Activated T-helper 1 cell treated with anti-CD3 and anti-CD28 coated beads, Interleukin-12 subunit alpha, Interleukin-12 subunit beta, Interleukin-2, Interleukin-4 antibody, amounts not matched to agents 30 ng/mL and 10 ng/mL and 1 ng/mL, durations not matched to agents 14 hours and 24 hours and 36 hours (primary cell): ENCODE measurements at places on chromosomes 3 and 15.

GRCh38 chr3:37395286-37395685, 220.9 kb upstream of the LRRFIP2 start:
- no peak for DNase-seq
- H3K4me3 ChIP-seq: no peak overlapping the region

- DNase-seq: no peak
- peaks cover 19% of the 10 kb centered on the region for H3K27me3 ChIP-seq
- H3K27ac ChIP-seq: no peak overlapping the region
- no peaks in the 10 kb centered on the region for H3K36me3 ChIP-seq
- H3K4me3 ChIP-seq: no peak overlapping the region
Observed at GRCh38 chr15:78570710-78571109, 5.4 kb downstream of the CHRNA5 start.

DNA sequence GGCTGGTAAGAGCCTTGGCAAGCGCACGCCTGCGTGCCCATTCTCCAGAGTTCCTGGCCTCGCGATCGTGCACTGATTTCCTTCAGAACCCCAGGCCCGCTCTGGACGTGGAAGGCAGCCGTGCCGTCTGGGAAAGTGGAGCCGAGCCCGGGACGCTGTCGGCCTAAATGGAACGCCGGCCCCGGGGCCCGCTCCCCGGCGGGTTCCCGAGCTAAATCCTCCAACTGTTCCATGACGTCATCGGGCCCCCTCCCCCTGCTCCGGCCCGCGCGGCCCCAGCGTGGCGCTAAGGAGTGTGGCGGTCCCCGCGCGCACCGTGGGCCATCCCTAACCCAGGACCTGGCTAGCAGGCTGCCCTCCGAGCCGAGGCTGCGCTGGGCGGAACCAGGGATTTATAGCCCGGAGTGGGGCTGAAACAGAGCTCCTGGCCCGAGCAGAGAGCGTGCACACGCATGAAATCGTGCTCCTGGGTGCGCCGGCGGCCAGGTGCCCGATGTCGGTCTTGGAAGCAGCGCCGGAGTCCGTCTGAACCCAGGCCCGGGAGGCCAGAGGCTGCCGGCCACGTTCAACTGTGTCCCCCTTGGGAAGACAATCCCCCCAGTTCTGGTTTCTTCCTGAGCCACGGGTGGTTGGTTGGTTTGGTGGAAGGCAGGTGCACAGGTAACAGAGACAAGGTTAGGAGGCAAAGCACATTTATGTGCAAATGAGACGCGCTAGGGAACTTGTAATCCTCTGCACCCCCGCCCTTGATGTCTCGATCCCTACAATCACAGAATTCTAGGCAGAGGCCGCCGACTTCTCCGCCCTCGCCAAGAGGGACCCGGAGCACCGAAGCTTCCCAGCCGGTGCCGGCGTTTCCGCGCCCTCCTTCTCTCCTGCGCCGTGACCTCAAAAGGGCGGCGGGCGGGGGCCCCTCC, 84.9 kb upstream of the ETV5 start:
- H3K4me1 ChIP-seq: no peaks in the 10 kb centered on the region
- H3K27me3 ChIP-seq: peaks cover 36% of the 10 kb centered on the region
- H3K36me3 ChIP-seq: no peaks in the 10 kb centered on the region
- no peak for DNase-seq

- H3K27ac ChIP-seq: no peak overlapping the region
- no peak overlapping the region for H3K4me3 ChIP-seq
Observed at GRCh38 chr3:135228201-135228600, 433.1 kb downstream of the EPHB1 start.

DNA sequence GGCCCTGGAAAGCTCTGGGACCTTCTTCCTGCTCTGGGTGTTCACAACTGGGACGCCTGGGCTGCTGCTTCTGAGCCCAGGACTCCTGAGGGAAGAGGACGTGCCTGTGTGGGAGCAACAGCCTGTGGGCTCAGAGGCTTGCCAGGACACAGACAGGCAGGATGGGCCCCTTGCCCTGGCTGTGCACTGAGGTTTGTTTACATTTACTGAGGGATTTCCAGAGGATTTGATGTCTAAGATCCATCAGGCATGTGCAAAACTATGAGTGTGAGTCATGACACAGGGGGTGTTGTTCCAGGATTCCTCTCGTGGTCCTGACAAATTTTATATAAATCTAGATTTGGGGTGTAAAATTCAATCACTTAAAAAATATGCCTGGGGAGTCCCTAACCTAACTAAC, 10.6 kb downstream of the CCR9 start:
- no peak for DNase-seq
- H3K4me1 ChIP-seq: peaks cover 8% of the 10 kb centered on the region
- H3K36me3 ChIP-seq: peaks cover 1% of the 10 kb centered on the region
- peaks cover 46% of the 10 kb centered on the region for H3K27me3 ChIP-seq
- H3K27ac ChIP-seq: no peak overlapping the region

DNA sequence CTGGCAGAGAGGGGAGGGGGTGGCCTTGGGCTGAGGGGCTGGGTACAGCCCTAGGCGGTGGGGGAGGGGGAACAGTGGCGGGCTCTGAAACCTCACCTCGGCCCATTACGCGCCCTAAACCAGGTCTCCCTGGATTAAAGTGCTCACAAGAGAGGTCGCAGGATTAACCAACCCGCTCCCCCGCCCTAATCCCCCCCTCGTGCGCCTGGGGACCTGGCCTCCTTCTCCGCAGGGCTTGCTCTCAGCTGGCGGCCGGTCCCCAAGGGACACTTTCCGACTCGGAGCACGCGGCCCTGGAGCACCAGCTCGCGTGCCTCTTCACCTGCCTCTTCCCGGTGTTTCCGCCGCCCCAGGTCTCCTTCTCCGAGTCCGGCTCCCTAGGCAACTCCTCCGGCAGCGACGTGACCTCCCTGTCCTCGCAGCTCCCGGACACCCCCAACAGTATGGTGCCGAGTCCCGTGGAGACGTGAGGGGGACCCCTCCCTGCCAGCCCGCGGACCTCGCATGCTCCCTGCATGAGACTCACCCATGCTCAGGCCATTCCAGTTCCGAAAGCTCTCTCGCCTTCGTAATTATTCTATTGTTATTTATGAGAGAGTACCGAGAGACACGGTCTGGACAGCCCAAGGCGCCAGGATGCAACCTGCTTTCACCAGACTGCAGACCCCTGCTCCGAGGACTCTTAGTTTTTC, 4.9 kb downstream of the ISL2 start:
- peaks cover 52% of the 10 kb centered on the region for H3K4me1 ChIP-seq
- H3K36me3 ChIP-seq: peaks cover 15% of the 10 kb centered on the region
- peaks cover 77% of the 10 kb centered on the region for H3K27me3 ChIP-seq
- no peak for DNase-seq

DNA sequence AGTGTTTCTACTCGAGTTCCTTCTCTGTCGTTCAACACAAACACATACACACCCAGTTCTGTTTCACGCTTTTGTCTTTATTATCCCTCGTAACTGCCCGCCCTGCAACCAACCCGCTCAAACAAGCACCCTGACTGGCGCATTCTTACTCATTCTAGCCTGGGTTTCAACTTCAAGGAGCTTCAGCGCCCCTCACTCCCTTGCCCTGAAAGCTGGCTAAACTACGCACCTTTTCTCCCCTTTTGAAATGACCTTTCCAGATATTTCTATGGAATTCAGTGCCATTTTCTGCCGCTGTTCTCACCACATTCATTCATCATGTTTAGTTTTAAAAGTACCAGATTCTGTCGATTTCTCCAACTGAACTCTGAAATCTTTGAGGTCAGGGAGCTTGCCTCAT, 653 bp upstream of the MFSD1 start:
- H3K4me1 ChIP-seq: peaks cover 17% of the 10 kb centered on the region
- H3K27me3 ChIP-seq: peaks cover 16% of the 10 kb centered on the region
- H3K36me3 ChIP-seq: peaks cover 6% of the 10 kb centered on the region
- H3K27ac ChIP-seq: peak overlapping the region; percentile 64
- DNase-seq: no peak

- H3K4me3 ChIP-seq: no peak overlapping the region
- H3K36me3 ChIP-seq: no peaks in the 10 kb centered on the region
- no peaks in the 10 kb centered on the region for H3K4me1 ChIP-seq
- H3K27me3 ChIP-seq: peaks cover 2% of the 10 kb centered on the region
Observed at GRCh38 chr3:155604126-155604525, 140.7 kb downstream of the PLCH1 start.

- no peak overlapping the region for H3K4me3 ChIP-seq
- H3K27ac ChIP-seq: no peak overlapping the region
- no peaks in the 10 kb centered on the region for H3K4me1 ChIP-seq
- peaks cover 6% of the 10 kb centered on the region for H3K27me3 ChIP-seq
Observed at GRCh38 chr3:126380011-126380768, 14.5 kb upstream of the CFAP100 start.

DNA sequence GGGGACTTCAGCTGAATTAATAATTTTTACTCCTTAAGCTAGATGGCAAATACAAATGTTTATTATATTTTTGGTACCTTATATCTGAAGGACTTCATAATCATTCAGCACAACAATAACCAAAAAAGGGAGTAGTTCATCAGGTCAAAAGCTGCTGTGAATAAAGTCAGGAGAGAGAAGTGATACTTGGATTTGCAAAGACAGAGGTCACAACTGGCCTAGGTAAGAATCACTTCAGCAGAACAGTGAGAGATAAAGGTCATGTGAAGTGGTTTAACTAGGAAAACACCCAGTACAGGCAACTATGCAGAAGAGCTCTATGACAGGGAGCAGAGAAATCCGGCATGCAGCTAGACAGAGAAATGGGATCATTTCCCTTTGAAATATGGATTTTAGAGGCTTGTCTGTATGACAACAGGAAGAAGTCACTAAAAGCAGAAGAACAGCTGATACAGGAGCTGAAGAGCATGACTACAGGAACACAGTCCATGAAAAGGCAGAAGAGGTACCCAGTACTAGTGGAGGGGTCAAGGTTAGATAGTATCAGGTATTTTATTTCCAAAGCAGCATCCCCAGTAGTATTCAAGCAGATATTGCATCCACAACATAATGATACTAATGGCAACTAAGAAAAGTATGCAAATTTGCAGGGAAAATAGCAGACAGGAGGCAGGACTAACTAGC, 25.7 kb downstream of the ZMAT3 start:
- no peaks in the 10 kb centered on the region for H3K27me3 ChIP-seq
- peaks cover 65% of the 10 kb centered on the region for H3K4me1 ChIP-seq
- peaks cover 29% of the 10 kb centered on the region for H3K36me3 ChIP-seq
- peak overlapping the region; percentile 24 for H3K4me3 ChIP-seq
- no peak for DNase-seq

DNA sequence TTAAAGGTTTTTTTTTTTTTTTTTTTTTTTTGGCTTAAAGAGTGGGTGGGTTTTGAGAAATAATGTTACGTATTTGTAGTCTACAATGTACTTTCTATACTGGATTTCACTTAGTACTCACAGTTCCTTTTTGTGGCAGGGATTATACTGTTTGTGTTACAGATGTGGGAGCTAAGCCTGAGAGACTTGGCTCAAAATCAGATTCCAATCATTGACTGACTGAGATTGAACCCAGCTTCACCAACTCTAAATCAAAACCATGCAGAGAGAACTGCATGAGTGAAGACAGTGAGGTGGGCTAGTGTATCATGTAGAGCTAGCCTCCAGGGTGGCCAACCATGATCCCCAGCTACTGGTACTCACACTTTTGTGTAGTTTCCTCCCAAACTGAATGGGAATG, 68.0 kb downstream of the TMEM108 start:
- no peaks in the 10 kb centered on the region for H3K4me1 ChIP-seq
- H3K36me3 ChIP-seq: no peaks in the 10 kb centered on the region
- H3K27ac ChIP-seq: no peak overlapping the region
- no peak for DNase-seq
- H3K27me3 ChIP-seq: peaks cover 8% of the 10 kb centered on the region

- peaks cover 11% of the 10 kb centered on the region for H3K27me3 ChIP-seq
- no peak overlapping the region for H3K4me3 ChIP-seq
- no peak overlapping the region for H3K27ac ChIP-seq
- no peaks in the 10 kb centered on the region for H3K4me1 ChIP-seq
- no peak for DNase-seq
Observed at GRCh38 chr3:44890258-44890657, 15.8 kb downstream of the TGM4 start.

GRCh38 chr3:187015903-187016638, 85.7 kb downstream of the ST6GAL1 start:
- H3K27me3 ChIP-seq: no peaks in the 10 kb centered on the region
- no peak overlapping the region for H3K4me3 ChIP-seq
- H3K4me1 ChIP-seq: peaks cover 78% of the 10 kb centered on the region
- peak overlapping the region; percentile 9 for H3K27ac ChIP-seq

- DNase-seq: no peak
- peak overlapping the region; percentile 86 for H3K4me3 ChIP-seq
- peaks cover 10% of the 10 kb centered on the region for H3K4me1 ChIP-seq
- no peaks in the 10 kb centered on the region for H3K36me3 ChIP-seq
- H3K27ac ChIP-seq: no peak overlapping the region
Observed at GRCh38 chr15:70892912-70893560, 410 bp downstream of the LRRC49 start.
